Stimulated activated CD8-positive, alpha-beta memory T cell treated with anti-CD3 and anti-CD28 coated beads, Interleukin-2, amount 100 ng/mL, for 1 hour (primary cell): ENCODE measurements at places on chromosomes 5 and 9.
A peak's percentile ranks its signal among the peaks of the same experiment; 100 is the strongest.

DNA sequence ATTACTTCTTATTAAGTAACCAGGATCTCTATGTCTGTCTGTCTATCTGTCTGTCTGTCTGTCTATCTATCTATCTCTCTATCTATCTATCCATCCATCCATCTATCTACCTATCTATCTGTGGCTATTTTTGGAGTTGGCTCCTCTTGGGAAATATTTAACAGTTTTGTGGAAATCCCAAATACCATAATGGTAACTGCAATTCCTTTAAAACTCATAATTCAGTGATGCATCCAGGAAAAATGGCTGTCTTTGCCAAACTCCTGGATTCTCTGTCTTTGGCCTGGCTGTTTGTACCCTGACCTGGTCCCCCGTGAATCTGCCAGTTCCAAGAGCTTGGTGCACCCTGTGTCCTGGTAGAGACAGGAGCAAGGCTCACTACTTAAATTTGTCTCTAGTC lies 197.0 kb downstream of the PCSK1 start:
- DNase-seq: no peak

GRCh38 chr5:142977363-142978051 lies 207.3 kb downstream of the ARHGAP26 start:
- peak; percentile 27 for DNase-seq

DNA sequence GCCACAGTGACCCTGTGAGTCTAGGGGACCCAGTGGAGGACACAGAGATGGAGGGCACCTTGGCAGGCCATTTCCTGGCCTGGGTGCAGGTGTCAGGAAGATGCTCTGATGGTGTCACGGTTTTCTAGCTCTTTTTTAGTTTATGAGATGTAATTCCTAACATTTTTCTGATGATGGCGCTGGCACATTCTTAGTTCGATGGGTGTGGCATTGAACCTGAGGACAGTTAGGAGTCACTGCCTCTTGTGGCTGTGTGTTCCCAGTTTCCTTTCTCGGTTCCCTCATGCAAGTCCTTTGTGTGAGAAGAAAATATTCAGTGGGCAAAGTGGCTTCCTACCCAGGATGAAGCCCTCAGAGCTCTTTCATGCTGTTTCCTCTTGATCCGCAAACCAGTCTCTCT lies 129.4 kb upstream of the ICE1 start:
- no peak for DNase-seq

- no peak for DNase-seq
Observed at GRCh38 chr9:34574571-34574970, 15.0 kb downstream of the CNTFR start.

DNA sequence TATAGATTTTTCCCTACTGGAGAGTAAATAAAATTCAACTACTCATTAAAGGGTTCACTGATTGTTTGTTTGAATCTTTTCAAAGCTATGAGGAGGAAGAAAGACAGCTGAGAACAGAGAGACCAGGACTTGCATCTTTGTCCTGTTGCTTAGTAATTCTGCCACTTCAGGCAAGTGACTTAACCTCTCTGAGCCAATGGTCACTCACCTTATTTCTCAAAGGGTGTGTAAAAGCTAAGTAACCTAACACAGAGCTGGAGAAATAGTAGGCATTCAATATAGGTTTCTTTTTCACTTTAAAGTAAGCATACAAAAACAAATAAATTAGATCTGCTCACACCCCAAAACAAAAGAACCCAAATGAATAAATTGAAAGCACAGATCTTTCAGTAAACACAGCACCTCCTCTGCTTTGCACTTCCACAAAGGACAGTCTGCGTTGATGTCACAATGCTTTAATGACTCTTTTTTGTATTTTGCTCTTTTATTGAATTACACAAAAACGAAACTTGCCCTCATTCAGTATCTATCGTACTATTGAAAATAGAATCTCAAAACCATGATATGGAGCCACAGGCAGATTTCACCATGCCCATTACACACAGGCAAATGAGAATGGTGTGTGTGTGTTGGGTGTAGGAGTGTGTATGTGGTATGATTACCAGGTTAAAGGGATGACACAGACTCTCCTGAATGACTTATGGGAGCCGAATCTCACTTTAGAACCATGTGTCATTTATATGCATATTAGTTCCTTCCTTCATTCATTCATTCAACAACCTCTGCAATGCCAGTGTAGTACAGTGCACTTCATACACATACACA lies 166.0 kb downstream of the EBF1 start:
- DNase-seq: no peak

DNA sequence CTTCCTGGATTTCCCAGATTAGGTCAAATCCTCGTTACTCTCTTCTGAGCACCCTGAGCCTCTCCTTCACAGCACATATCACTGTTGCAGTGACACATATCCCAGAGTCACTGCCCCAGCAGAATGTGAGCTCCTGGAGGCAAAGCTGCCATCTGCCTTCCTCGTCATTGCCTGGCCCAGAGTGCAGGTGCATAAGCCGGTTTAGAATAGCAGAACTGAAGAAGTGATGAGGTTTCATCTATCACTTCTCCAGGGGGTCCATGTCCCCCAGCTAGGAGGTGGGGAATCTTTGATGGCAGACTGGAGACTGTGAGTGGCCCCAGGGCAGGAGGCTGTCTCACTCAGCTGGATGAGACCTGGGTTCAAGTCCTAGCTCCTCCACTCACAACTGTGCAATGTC lies 25.8 kb downstream of the NIPAL4 start:
- no peak for DNase-seq

DNA sequence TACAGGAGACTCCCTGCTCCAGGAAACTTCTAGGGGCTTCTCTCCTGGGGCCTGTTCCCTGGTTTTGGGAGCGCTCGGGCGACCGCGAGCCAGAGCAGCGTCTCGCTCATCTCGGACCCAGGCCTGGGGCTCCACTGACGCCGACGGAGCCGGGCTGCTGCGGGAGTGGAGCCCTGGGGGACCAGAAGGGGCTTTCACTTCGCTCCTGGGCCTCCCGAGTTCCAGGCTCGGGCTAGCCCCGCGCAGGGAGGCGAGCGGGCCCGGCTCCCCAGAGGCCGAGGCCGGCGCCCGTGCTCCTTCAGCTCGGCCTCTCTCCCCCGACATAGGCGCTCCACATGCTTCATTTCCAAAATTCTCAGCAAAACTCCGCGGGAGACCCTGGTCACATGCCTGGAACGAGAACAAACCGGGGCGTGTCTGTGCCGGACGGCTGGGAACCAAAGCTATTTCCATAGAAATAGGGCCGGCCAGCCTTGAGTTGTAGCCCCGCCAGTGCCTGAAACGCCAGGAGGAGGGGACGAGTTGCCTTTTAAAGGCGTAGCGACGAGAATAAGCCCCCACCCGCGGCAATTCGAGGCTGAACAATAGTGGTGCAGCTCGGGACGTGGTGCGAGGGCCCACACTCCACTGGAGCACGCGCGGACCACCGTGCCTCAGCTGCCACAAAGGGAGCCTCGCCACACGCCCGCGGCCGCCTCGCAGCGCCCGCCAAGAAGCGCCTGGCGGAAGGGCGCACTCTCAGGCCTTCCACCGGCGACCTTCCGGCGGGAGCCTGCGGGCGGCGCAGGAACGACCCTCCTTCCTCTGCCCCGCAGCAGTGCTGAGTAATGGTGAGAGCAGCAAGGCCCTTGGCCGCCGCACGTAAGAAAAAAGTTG lies 1.1 kb upstream of the G3BP1 start:
- DNase-seq: no peak

- DNase-seq: no peak
Observed at GRCh38 chr5:19172926-19173470, 815.0 kb downstream of the CDH18 start.
